ENCODE measurements at places on chromosomes 6 and 20.

- DNase-seq, result no peak
Observed at GRCh38 chr20:5467086-5467485, 150.3 kb upstream of the PROKR2 start.

- DNase-seq, result no peak
Observed at GRCh38 chr6:167005350-167006159, 6.4 kb downstream of the CEP43 start.

- DNase-seq, result no peak
Observed at GRCh38 chr6:28929887-28930620, 6.3 kb upstream of the TRIM27 start.

DNA sequence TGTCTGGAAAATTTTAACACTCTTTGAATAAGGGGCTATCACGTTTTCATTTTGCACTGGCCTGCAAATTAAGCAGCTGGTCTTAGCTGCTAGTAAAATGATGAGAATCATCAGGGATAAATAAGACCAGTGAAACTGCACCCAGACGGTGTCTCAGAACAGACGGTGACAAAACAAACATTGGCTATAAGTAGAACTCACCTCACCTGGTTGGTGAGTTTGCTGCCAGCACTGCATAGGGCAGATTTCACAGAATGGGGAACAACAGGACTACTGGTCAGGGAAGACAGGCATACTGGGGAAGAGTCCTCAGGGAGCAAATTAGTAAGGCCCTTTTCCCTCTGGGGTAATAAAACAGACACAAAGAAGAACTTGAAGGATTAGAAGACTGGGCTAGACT, 175.9 kb upstream of the CITED2 start:
- no peak for DNase-seq

- no peak for DNase-seq
Observed at GRCh38 chr20:1887321-1887720, 7.9 kb upstream of the SIRPA start.

- no peak for DNase-seq
Observed at GRCh38 chr6:16669227-16669626, 92.0 kb downstream of the ATXN1 start.

DNA sequence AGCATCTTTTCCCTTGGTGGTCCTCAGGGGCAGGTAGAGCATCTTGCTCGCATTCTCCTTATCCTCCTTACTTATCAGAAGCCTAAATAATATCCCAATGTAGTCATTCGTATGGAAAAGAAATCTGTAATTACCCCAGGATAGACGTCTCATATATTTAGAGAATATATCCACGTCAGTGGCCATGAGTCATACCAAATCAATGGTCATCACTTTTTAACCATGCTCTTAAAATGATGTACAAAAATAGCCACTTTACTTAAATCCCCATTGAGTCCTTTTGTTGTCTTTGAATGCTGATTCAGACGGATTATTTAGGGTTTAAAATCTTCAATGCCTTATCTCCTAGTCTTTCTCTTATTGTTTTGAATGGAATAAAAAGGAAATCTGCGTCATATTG, 231.7 kb upstream of the STXBP5 start:
- no peak for DNase-seq

DNA sequence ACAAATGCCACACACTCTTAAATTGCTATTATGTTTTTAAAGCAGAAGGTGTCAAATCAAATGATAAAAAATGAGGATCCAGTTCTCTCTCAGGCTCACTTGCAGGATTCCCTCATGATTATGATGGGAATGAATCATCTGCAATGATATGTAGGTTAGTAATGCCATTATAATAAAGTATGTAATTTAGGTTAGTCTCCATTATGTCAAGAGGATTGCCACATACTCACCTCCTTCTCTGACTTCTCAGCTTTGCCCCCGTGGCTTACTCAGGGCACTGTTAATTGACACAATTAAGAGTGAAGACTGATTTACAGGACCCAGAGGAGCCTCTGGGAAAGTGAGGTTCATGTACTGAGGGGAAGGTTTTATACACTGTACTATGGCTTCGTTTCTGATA, 591.7 kb upstream of the NRSN1 start:
- no peak for DNase-seq

DNA sequence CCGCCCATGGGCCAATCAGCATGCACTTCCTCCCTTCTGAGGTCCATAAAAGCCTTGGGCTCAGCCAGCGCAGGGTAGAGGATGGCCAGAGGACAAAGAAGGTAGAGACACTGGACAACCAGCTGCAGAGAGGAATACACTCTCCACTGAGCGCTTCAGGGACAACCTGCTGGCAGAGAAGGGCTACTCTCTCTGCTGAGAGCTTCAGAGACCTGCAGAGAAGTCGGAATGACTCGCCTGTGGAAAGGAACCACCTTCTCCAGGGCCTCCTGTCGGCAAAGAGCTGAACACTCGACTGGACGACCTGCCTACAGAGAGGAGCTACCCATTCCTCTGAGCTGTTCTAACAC, 31.4 kb upstream of the SLA2 start:
- no peak for DNase-seq

DNA sequence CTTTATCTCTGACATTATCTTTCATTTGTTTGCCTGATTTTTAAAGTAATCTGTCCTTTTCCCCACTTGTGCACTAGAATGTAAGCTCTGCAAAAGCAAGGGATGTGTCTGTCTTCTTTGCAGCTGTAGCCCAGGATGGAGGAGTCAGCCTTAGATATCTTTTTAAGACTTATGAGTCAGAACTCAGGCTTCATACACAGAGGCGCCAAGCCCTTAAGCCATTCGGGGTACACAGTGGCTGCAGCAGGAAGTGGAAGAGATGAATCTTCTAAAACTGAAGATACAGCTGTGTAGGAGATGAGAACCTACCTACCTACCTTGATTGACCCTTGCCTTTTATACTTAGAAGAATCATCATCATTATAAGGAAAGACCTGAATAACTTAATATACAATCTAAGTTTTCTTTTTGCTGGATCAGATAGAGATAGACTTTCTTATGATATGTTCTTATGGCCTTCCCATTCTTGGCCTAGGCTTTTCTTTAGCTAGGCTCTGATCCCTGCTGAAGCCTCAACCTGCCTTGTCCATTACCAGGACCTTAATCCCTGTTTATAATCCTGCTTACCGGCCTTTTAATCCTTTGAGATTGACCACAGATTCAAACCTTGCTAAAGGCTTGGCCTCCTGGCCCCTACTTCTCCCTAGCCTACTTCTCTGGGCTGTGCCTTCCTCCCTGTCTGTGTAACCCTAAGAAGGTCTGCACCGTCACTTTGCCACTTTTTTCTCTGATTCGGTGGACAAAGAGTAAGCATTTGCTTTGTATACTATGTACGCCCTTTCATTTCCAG, 304.5 kb downstream of the PRL start:
- no peak for DNase-seq

GRCh38 chr6:48835421-48835958, 627.6 kb downstream of the MMUT start:
- no peak for DNase-seq

GRCh38 chr6:116011520-116011919, 49.2 kb downstream of the FRK start:
- no peak for DNase-seq

DNA sequence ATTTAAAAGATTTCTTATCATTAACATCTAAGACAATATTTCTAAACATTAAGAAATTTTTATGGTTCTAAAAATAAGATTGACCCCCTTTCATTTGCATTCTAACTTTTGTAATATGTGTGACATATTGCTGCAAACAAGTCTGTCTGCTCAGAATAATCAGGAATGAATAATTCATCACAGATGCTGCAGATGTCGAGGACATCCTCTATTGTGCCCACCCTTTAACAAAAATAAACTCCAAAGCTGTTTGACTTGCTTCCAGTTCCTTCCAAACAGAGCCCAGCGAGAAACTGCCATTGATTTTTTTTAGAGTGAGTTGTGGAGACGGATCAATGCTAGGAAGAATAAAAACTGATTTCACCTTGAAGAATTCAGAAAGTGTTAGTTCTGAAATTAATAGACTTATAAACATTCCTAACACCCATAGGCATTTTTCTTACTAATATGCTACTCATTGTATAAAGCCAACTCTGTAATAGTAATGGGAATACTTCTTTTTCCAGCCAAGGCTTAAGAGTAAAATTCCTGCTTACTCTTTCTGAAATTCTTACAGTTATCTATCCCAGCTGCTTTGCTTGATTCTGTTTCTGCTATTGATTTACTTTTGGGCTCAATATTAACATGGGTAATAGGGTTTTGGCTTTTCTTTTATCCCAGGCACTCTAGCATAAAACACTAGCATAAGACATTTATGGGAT, 244.8 kb upstream of the FAM83B start:
- no peak for DNase-seq

- DNase-seq, result no peak
Observed at GRCh38 chr6:30061858-30062458, 893 bp downstream of the POLR1H start.

- DNase-seq, result no peak
Observed at GRCh38 chr20:35773154-35773751, 1.4 kb downstream of the PHF20 start.

GRCh38 chr6:29992807-29993206, 50.5 kb downstream of the HLA-A start:
- DNase-seq, result no peak

DNA sequence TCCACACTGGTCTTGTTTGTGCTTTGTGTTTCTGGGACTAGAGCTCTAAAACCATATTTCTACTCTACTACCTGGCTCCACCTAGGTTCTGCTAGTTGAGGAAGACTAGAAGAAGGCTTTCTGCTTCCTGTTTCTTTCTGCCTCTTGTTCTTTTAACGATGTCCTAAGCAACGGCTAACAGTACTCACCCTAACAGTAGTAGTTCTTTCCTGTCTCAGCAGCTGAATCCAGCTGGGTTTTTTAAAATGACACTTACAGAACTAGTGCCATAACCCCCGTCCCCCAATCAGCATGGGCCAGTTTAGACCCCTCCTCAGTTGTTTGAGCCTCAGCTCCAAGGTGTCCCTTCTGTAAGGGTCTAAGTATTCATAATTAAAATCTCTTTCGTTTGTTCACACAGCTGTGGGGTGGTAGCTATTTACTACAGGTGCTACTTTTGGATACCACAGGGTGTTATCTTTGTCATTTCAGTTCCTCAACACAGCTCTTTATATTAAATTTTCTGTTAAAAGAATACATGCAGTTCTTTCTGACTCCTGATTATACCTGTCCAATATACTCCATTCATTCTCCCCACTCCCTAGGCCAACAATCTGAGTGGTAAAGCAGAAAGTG, 790.2 kb downstream of the DHX35 start:
- no peak for DNase-seq

GRCh38 chr6:114564302-114564933, 221.6 kb upstream of the HS3ST5 start:
- DNase-seq, result no peak

DNA sequence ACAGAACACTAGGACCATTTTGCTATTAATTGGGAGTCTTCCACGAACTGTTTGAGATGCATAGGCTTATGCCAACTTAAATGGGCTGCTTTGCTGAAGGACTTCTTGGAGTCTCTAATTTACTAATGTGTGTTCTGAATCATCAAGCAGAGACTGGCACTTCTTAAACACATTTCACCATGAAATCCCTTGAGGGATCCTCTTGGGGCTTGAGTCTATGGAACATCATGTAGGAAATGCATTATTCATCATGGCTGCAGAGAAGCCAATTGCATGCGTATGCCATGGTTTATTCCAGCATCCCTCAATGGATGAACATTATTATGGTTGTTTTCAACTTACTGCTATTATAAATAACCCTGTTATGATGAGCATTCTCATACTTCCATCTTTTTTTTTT, 73.4 kb downstream of the FGD2 start:
- no peak for DNase-seq

DNA sequence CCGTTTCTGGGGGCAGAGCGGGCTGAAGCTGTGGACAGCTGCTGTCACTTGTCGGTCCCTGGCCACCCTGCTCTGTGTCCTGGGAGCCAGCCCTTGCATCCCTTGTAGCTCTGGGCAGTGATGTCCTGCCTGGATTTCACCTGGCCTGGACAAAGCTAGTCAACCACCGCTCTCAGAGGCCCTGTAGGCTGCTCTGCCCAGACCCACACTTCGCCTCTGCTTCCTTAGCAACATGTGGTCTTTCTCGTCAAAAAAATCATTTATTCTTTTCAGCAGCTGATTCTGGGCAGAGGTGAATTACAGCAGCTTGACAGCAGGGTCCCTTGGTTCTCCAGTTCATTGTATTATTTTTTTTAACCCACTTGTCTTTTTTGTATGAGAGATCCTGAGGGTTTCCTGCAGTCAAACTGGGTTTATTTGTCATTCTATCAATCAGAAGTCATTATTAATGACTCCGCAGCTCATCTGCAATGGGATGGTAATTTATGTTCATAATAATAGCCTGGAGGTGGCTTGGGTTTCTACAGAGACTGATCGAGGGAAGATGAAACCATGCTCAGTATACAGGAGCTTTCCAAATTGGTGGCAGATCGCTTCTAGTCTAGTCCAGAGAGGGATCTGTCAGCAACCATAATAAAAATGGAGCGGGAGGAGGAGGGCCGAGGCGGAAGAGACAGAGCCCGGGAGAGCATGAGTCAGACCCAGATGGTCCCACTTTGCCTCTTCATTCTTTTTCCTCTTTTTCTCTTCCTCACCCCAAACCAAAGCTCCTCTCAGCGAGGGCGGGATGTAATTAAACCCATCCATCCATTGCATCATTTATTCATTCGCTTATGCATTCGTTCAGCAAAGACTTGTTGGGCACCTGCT, 22.4 kb downstream of the EDN3 start:
- DNase-seq, result no peak

- no peak for DNase-seq
Observed at GRCh38 chr6:46637933-46638332, 14.7 kb downstream of the CYP39A1 start.

GRCh38 chr20:23129266-23129665, 43.1 kb upstream of the CD93 start:
- no peak for DNase-seq

- DNase-seq, result no peak
Observed at GRCh38 chr6:19219931-19220330, 617.2 kb upstream of the ID4 start.

DNA sequence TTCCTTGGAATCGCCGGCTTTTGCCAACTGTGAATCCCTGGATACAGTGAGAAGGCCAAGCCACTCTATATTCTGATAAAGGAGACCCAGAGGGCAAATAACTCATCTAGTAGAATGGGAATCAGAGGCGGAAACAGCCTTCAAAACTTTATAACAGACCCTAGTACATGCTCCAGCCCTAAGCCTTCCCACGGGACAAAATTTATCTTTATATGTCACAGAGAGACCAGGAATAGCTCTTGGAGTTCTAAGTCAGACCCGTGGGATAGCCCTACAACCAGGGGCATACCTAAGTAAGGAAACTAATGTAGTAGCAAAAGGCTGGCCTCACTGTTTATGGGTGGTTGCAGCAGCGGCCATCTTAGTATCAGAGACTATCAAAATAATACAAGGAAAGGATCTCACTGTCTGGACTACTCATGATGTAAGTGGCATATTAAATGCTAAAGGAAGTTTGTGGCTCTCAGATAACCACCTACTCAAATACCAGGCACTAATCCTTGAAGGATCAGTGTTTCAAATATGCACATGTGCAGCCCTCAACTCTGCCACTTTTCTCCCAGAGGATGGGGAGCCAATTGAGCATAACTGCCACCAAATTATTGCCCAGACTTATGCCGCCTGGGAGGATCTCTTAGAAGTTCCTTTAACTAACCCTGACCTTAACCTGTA, 29.5 kb downstream of the CEP85L start:
- no peak for DNase-seq

GRCh38 chr6:33427585-33428223, 7.8 kb downstream of the SYNGAP1 start:
- DNase-seq, result no peak

GRCh38 chr6:14984519-14984853, 261.4 kb upstream of the JARID2 start:
- no peak for DNase-seq
